Breast epithelium (tissue), 4 donors: ENCODE measurements at places on chromosomes 3 and 15. TPM values are rescaled to one million over a fixed set of nuclear protein-coding genes. Genes with fewer than 3 reads are reported as not detected.
A peak's percentile ranks its signal among the peaks of the same experiment; 100 is the strongest.

ITIH4 gene
- total RNA-seq: 5.6 TPM

GOLGA8K gene
- 0.66 TPM for total RNA-seq

SEMA7A gene
- total RNA-seq: 0.80 TPM

TMEM45A gene
- total RNA-seq: 20.9 TPM

DNAH12 gene
- 0.33 TPM for total RNA-seq

CYP1A1 gene
- total RNA-seq: 0.80 TPM

C3orf52 gene
- total RNA-seq: 8.5 TPM

DNA sequence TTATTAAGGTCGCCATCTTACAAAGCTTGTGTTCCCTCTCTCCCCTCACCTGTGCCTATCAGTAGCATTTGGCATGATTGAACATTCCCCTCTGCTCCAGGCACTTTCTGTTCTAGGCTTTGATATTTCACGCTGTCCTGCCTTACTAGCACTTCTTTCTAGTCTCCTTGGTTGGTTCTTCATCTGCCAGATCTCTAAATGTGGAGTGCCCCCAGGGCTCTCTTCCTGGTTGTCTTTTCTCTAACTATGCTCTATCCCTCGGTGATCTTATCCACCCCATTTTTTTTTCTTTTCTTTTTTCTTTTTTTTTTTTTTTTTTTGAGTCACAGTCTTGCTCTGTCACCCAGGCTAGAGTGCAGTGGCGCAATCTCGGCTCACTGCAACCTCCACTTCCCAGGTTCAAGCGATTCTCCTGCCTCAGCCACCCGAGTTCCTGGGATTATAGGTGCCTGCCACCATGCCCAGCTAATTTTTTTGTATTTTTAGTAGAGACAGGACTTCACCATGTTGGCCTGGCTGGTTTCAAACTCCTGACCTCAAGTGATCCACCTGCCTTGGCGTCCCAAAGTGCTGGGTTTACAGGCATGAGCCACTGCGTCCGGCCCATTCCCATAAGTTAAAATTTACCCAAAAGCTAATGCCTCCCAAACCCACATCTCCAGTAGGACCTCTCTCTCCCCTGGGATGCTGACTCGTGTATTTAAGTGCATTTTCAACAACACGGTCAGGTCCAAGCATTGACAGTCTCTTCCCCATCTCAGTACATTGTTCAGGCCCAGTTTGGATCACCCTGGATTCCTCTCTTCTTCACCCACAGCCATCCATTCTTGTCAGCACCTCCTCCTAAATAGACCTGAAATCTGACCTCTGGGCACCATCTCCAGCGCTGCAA lies 5.2 kb downstream of the NUSAP1 start:
- DNase-seq: no peak
- no peaks in the 10 kb centered on the region for H3K36me3 ChIP-seq
- H3K27me3 ChIP-seq: no peaks in the 10 kb centered on the region
- no peaks in the 10 kb centered on the region for H3K4me1 ChIP-seq

DNA sequence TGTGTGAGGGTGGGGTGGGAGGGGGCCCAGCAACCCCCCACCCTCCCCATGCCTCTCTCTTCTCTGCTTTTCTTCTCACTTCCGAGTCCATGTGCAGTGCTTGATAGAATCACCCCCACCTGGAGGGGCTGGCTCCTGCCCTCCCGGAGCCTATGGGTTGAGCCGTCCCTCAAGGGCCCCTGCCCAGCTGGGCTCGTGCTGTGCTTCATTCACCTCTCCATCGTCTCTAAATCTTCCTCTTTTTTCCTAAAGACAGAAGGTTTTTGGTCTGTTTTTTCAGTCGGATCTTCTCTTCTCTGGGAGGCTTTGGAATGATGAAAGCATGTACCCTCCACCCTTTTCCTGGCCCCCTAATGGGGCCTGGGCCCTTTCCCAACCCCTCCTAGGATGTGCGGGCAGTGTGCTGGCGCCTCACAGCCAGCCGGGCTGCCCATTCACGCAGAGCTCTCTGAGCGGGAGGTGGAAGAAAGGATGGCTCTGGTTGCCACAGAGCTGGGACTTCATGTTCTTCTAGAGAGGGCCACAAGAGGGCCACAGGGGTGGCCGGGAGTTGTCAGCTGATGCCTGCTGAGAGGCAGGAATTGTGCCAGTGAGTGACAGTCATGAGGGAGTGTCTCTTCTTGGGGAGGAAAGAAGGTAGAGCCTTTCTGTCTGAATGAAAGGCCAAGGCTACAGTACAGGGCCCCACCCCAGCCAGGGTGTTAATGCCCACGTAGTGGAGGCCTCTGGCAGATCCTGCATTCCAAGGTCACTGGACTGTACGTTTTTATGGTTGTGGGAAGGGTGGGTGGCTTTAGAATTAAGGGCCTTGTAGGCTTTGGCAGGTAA lies 8.1 kb downstream of the FAM131A start:
- H3K27ac ChIP-seq: peak overlapping the region; percentile 21
- no peaks in the 10 kb centered on the region for H3K27me3 ChIP-seq
- DNase-seq: peak; percentile 68
- H3K36me3 ChIP-seq: no peaks in the 10 kb centered on the region
- H3K4me1 ChIP-seq: no peaks in the 10 kb centered on the region
